ENCODE measurements at places on chromosomes 3 and 15.

GRCh38 chr3:197958346-197958745 lies 1.7 kb upstream of the LMLN start:
- no peak for DNase-seq

DNA sequence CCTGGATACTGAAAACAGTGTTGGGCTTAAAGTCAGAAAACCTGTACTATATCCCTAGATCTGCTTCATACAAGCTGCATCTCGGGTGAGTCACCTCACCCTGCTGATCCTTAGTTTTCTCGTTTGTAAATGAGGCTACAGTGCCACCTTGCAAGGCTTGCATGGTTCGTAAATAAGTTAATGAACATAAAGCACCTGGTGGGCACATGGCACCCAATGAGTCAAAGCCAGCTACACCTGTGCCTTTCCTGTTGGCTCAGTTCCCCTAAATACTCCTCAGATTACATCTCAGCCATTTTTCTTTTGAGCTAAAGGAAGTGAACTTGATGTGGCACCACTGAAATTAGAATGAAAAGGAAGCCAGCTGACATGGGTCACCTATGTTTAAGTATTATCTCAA lies 26.5 kb downstream of the RTP1 start:
- DNase-seq, result no peak

- no peak for DNase-seq
Observed at GRCh38 chr3:13223574-13224237, 150.5 kb upstream of the IQSEC1 start.

GRCh38 chr3:188881954-188882641 lies 289.7 kb upstream of the TPRG1 start:
- DNase-seq, result no peak

DNA sequence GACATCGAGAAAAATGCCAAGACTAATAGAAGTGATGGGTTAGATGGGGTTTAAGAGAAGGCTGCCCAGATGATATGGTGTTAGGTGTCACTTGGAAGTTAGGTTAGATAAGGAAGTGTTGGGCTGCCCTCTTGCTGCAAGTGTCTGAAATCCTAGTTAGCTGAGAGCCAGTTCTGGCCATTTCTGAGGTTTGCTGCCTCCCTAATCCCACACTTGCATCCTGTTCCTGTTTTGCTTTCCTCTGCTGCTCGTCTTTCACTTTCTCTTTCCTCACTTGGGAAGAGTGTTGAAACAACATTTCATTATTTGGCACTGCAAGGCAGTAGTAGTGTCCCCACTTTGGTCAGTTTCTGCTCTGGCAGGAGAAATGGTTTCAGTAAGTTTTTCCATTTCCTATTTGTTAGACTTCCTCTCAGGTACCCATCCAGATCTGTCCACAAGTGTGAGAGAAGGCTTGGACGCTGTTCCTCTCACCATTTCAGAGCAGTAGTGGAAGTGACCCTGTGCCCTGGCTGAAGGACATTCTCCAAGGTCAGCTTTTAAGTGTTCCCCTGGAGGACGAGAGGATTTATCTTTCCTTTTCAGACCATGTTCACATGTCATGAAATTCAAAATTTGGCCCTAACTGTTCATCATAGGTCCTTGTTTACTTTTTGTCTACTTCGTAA lies 93.3 kb downstream of the ADAMTSL3 start:
- DNase-seq, result no peak

DNA sequence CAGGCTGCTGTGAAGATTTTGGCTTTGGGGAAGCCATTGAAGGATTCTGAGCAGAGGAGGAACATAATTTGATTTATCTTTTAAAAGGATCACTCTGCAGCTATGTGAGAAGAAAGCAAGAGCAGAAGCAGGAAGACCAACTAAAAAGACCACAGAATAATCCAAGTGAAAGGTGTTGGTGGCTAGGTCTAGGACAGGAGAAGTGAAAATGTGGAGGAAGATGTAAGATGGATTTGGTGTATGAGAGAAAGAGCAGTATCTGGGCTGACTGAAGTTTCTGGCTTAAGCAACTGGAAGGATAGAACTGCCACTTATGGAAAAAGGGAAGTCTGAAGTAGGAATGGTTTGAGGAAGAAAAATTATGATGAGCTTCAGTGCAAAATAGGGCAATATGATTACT lies 62.0 kb downstream of the SFMBT1 start:
- DNase-seq, result no peak

DNA sequence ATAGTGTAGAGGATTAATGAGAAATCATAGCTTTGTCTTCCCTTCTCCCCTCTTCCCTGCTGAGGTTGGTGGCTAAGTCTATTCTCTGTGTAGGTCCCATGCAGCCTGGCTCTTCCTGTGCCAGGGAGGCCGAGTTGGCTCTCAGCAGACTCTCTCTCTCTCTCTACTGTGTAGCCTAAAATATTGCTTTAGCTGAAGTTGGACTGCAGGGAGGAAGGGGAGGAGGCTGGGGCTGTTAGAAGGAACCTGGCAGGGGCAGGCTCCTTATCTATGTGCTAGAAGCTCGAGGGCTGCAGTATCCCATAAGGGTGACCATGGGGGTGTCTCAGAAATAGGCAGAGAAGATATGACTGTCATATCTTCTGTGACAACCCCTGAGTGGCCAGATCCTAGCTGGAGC lies 160.8 kb downstream of the EPHB1 start:
- DNase-seq, result no peak

DNA sequence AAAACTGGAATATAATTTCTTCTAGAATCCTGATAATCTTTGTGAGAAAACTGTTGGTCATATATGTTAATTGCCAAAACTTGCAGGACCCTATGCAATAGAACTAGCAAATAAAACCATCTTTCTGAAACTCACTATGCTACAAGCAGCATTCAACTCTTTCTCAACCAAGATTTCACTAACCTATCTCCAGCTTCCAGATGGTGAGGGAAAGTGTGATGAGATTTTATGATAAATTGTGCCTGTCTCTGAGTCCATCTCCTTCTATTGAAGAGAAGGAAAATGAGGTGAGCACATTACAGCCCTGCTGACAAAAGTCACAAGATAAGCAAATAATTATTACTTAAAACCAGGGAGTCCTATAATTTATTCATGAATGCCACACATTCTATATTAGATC lies 44.1 kb upstream of the UBE2Q2 start:
- DNase-seq, result no peak

- peak; percentile 5 for DNase-seq
Observed at GRCh38 chr15:72599855-72600464, 54.5 kb upstream of the GOLGA6B start.

- DNase-seq, result no peak
Observed at GRCh38 chr3:146044046-146044445, 116.9 kb downstream of the PLOD2 start.

DNA sequence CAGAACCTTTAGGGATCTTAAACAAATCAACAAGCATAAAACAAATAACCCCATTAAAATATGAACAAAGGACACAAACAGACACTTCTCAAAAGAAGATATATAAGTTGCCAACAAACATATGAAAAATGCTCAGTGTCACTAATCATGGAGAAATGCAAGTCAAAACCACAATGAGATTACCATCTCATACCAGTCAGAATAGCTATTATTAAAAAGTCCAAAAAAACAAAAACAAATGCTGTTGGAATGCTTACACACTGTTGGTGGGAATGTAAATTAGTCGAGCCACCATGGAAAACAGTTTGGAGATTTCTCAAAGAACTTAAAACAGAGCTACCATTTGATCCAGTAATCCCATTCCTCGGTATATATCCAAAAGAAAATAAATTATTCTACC lies 423.6 kb downstream of the OTOL1 start:
- no peak for DNase-seq

- DNase-seq, result no peak
Observed at GRCh38 chr3:117193390-117193789, 483.8 kb downstream of the TUSC7 start.

GRCh38 chr15:100250176-100250800 lies 91.5 kb downstream of the ADAMTS17 start:
- DNase-seq, result no peak

- DNase-seq, result no peak
Observed at GRCh38 chr3:63967675-63968611, 55.4 kb downstream of the PSMD6 start.

DNA sequence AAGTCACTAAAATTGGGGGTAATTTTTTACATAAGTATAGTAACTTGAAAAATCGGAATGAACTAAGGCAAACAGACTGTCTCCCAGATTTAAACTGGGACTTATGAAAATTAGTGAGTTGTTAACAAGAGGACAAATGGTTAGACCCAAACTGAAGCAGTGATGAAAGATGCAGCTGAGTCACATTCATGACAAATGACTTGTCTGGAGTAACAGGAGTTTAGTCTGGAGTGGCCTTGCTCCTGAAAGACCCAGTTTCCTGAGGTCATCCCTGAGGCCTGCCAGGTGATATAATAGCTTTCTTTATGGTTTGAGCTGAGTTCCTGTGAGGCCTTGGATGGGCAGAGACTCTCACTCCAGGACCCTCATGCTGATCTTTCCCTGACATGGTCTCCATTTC lies 9.6 kb upstream of the CTDSPL start:
- DNase-seq, result no peak

DNA sequence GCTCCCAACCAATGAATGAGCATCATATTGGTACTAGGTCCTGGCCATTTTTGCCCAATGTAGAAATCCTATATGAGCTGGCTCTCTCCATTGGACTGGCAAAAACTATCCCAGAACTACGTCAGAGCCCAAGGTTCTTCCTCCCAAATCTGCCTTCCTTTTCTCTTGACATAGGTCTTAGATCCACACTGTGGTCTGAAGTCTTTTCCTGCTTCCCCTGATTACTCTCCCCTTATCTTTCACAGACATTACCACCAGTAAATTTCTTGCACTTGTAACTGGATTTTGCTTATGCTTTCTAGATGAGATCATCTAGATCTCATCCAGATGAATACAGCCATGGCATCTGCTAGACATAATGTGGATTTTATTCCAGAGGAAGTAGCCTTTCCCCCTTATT lies 141.2 kb upstream of the GADL1 start:
- DNase-seq, result no peak

DNA sequence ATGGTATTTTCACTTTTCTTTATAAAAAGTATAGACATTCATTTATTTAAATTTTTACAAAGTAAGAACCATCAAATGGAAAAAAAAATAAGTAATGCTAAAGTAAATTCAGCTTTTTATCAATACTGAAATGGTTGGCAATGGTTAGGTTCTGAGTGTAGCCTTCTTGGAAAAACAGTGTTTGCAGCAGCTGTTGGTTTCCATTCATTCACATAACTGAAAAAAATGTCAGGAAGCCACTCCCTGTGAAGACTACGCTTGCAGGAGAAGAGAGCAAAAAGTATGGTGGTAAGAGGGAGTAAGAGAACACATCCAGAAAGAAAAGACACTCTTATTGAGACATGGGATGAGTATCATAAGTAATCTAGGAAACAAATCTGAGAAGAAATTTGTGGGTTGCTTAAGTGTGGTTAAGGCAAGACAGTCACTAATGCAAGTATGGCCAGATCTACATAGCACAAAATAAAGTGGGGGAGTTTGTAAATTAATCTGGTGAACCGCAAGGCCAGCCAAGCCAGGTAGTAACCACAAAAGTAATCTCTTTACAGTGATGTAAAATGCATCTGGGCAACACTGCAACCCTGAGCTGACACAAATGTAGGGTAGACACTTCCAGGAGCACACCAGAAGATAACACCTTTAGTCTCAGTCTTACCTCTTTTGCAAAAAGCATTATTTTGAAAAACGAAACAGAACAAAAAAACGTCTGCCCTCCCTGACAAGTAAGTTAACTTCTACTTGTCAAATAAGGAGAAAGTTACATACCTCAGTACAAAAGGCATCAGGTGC lies 133.7 kb downstream of the IGSF11 start:
- DNase-seq, result no peak

GRCh38 chr3:46293035-46293724 lies 50.9 kb downstream of the CCR3 start:
- no peak for DNase-seq

GRCh38 chr3:161798016-161798415 lies 301.4 kb downstream of the OTOL1 start:
- no peak for DNase-seq

- no peak for DNase-seq
Observed at GRCh38 chr3:128432971-128433836, 33.5 kb downstream of the DNAJB8 start.

- no peak for DNase-seq
Observed at GRCh38 chr3:52471371-52472238, 16.2 kb downstream of the NISCH start.

DNA sequence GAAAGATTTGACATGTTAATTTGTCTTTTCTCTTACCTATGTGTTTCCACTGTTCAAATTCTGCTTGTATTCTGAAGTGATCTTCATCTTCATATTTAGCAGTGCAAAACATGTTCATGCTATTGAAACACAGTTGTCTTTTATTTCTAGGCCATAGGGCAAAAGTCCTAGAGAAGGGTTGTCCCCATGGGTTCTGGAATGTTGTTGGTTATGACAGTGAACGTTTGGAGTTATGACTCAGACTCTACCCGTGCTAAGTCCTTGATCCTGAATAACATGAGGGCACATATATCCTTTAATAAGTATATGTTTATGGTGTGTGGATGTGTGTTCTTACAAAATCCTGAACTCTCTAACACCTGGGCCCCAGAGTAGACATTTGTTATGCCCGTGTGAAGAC lies 23.0 kb upstream of the ARPP21 start:
- no peak for DNase-seq

GRCh38 chr3:52866427-52866826 lies 30.9 kb downstream of the STIMATE start:
- no peak for DNase-seq

DNA sequence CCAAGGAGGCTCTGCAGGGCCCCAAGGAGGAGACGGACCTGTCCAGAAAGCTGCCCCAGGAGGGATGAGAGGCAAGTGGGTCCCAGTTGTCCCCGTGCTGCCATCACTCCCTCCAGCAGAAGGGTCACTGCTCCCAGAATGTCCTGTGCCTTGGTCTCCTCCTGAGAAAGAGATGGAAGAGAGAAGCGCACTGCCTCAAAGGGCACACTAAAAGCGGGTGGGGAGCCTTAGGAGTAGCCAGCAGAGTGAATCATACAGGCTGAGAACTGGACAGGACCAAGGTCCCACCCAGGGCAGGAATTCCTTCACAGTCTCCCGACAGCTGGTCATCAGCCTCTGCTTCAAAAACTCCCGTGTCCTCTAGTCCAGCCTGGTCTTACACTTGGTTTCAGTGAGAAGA lies 4.6 kb downstream of the THPO start:
- no peak for DNase-seq

GRCh38 chr15:61050844-61051568 lies 178.1 kb downstream of the RORA start:
- DNase-seq, result no peak

GRCh38 chr15:83106994-83107840 lies at the start of gene TM6SF1:
Gene TM6SF1, plus strand, starts transcription at chr15:83107645. Its CDS starts 36 bp downstream, at chr15:83107681.
- no peak for DNase-seq

All from activated CD4-positive, alpha-beta T cell treated with anti-CD3 and anti-CD28 coated beads for 24 hours (primary cell).